Fibroblast of upper back skin (primary cell): ENCODE measurements at places on chromosomes 16 and 17.
A peak's percentile ranks its signal among the peaks of the same experiment; 100 is the strongest.

- no peak for DNase-seq
Measured at GRCh38 chr17:44132275-44132821, 8.9 kb upstream of the HDAC5 start.

DNA sequence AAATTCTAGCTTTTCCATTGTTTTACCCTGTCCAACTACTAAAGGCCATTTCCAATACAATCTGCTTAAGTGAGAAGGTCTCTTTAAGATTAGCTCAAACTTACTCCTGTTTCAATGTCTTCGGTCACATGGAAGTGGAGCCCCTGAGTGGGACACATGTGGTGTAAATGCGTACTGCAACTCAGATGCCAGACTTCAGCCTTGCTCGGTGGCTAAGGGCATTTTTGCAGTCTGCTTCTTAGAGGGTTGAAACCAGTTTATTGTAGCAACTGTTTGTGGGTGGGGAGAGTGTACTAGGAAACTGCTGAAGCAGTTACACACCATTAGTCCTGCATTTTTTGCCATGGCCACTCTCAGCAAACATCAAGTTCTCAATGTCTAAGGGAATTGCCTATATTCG lies 140.6 kb downstream of the PARN start:
- peak; percentile 55 for DNase-seq

DNA sequence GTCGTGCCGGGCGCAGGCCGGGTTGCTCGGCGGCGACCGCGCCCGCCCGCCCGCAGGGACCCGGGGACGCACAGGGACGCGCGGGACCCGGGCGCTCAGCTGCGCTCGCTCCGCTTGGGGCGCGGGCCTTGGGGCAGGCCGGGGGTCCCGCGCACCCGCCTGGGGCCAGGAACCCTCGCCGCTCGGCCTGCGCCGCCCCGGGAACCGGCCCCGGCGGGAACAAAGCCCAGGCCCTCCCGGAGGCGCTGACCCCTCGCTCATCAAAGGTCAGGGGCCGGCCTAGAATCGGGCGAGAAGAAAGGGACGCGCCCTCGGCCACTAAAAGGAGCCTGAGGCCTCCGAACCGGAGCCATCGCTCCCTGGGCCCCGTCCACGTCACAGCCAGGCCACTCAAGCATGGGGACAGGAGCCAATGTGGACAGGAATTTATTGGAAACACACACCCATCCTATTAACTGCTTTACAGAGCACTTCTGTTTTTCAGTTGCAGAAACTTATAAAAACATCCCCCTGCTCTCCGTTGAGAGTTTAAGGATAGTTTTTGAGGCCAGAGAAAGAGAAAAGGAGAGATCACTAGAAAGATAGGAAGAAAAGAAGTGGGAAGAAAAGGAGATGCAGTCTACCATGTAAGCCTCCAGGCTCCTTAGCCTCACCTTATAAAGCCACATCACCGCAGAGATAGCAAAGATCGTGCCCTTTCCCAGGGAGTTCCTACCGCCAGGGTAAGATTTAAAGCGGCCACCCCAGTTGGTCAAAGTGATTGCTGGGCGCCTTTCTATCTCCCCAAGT lies 558 bp upstream of the ZFHX3 start:
- DNase-seq, result no peak

GRCh38 chr16:16884451-16884850 lies 505.5 kb downstream of the NPIPA7 start:
- DNase-seq, result no peak

DNA sequence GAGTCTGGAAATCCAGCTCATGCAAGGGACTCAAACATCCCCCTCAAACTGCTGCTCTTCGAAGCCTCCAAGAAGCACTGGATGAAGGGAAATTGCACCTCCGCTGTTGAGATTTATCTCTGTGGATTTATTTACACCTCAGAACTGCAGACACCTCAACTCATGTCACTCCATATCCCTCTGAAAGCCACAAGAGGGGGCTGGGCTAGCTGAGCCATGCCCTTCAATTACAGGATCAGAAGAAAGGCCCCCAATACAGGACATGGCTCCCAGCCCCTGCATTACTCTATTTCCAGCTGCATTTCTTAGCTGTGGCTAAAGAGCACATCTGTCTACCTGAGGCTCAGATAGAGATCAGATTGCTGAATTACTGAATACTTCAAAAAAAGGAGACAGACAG lies 103.1 kb upstream of the DYNLRB2 start:
- no peak for DNase-seq

DNA sequence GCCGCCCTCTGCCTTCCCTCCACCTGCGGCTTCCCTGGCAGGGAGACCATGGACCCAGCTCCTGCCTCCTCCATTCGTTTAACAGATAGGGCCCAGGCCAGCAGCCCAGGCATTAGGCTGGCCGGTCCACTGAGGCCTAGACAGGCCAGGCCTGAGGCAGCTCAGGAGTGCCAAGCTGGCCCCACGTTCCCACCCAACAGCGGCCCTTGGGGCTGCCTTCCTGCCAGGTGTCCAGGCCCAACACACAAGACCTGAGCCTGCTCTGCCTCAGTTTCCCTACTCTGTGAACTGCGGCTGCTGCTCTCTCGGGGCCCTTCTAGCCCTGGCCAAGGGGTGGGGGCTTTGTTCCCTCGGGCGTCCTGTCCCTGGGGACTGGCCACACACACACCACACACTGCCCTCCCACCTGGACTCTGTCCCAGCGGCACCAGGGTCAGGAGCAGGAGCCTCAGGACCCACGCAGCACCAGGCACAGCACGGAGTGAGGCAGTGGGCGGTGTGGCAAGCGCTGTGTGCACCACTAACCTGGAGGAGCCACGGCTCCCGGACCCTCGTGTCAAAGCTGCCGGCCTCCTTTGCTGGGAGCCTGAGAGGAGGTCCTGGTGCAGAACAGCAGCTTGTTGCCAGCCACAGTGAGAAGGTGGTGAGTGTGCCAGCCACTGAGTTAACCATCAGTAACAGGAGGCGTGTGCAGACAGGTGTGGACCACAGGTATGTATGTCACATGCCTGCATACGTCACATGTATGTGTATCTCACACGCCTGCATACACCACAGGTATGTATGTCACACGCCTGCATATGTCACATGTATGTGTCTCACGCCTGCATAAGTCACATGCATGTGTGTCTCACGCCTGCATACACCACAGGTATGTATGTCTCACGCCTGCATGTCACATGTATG lies 14.6 kb upstream of the CDH15 start:
- no peak for DNase-seq

- peak; percentile 33 for DNase-seq
Measured at GRCh38 chr17:49469831-49470810, 25.0 kb upstream of the NGFR start.

GRCh38 chr17:1907909-1908698 lies 78.3 kb downstream of the RPA1 start:
- peak; percentile 19 for DNase-seq

- no peak for DNase-seq
Measured at GRCh38 chr16:87603684-87604633, 1.7 kb downstream of the JPH3 start.

DNA sequence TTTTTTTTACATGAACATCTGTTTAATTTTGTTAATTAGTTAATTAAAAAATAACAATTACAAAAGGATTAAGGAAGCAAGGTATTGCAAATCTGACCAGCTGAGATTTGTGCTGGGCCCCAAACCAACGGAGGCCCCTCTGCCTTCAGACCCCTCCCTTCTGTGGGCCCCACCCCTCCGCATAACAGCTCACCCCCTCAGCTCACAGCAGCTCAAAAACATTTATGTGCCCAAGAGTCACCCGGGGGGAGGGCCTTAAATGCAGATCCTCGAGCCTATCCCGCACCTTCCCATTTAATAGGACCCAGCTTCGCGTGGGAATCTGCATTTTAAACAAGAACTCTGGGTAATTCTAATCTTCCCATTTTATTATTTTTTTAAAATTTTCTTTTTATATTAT lies 75.0 kb downstream of the MGAT5B start:
- DNase-seq, result no peak

DNA sequence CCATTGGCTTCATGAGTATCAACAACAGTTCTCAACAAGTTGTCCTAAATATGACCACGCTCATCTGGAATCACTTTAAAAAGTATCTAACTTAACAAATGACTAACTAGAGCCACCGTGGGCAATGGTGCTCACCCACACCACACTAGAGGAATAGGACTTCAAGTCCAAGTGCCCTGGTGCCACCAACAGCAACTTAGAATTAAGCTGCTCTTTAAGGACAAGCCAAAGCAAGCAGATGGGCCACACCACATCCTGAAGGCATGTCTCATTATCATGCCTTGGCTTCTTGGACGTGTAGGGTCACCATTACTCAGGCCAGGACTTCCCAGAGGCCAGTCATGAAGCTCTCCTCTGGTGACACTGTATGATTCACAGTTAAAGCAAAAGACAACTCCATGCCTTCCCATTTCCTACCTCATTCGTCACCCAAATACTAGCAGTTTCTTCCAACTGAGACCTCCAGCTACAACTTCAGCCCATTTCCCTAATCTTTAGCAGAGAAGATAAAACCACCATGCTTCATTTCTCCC lies 9.4 kb upstream of the SLC6A4 start:
- DNase-seq, result peak; percentile 25

- no peak for DNase-seq
Measured at GRCh38 chr16:986411-986810, 4.8 kb downstream of the SOX8 start.

DNA sequence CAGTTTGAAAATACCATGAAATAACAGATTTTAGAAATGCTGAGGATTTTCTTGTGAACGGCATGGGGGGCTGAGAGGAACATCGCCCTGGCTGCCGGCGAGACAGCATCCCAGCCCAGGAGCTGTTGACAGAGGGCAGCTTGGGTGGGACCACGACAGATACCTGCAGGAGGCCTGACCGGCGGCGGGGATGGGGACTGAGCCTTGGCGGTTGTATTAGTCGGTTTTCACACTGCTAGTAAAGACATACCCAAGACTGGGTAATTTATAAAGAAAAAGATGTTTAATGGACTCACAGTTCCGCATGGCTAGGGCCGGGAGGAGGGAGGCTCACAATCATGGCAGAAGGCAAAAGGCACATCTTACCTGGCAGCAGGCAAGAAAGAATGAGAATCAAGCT lies 82.3 kb upstream of the DNAH17 start:
- no peak for DNase-seq

DNA sequence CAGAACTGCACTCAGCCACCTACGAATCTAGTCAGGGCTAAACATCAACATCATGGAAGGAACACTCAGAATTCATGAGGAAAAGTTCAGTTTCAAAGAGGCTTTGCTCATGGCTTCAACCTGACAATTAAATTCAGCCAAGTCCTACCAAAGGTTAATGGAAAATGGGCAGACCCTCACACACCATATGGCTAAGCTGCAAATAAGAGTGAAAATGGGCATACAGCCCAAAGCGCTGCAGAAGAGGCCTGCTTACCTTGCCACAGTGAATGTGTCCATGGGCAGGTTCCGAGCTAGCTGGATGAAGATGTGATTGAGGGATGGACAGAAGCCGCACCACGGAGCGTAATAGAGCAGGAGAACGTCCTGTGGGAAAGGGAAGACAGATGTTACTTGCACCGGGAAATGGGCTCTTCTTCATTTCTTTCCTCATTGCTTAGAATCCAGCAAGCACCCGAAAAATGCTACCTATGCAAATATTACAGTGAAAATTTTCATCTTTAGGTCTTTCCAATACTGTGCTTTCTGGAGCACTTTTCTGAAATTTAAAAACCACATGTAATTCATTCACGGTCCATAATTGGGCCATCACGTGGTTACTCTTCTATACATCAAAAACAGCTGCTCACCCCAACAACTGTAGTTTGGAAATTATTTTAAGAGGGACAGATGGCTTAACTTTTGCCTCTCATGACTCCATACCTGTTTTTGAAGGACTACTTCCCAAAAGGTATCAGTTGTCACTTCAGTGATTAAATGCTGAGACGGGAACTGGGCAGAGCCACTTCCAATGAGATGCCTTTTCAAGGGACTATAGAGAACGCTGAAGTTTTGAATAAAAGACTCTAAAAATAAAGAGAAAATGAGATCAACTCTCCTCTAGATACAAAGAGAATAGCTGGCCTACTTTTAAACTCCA lies 19.6 kb downstream of the SNN start:
- DNase-seq, result no peak

DNA sequence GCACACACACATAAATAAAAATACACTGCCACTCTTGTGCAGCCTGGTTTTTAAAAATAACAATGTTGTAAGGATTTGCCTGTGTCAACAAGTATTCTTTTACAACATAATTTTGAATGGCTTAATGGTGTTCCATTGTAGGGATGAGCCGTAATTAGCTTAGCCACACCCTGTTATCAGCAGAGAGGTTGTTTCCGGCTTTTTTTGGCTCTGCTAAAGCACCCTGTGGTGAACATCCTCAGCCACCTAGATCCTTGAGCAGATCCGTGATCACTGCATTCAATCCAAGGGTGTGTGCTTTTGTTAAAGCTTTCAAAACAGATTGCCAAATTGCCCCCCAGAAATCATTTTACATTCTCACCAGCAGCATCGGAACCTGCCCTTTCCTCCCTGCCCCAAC lies 7.0 kb downstream of the KATNB1 start:
- no peak for DNase-seq

- DNase-seq, result no peak
Measured at GRCh38 chr16:25157271-25157875, 45.8 kb downstream of the LCMT1 start.

DNA sequence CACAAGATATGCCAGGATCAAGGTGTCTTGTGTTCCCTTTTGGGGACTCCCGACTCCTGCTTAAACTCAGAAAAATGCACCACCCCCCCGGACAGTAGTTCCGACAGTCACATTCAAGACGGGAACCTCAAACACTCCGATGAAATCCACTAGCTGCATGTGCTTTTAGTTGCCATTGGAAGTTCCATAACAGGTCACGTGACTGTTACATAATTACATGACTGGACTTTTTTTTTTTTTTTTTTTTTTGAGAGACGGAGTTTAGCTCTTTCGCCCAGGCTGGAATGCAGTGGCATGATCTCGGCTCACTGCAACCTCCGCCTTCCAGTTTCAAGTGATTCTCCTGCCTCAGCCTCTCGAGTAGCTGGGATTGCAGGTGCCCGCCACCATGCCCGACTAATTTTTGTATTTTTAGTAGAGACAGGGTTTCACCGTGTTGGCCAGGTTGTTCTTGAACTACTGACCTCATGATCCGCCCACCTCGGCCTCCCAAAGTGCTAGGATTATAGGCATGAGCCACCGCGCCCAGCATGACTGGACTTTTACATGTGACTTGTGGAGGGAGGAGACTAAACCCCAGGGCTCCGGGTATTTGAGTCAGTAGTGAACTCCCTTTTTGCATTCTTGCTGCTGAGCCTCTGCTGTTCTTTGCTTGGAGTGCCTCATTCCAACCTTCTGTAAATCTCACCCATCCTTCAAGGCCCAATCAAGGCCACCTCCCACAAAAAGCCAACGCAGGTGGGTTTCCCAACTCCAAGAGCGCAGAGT lies 1.6 kb downstream of the SIRT7 start:
- no peak for DNase-seq

GRCh38 chr17:74078363-74078941 lies 125.0 kb upstream of the RPL38 start:
- DNase-seq, result no peak
